ENCODE measurements at places on chromosomes 16 and 17.
A peak's percentile ranks its signal among the peaks of the same experiment; 100 is the strongest.

DNA sequence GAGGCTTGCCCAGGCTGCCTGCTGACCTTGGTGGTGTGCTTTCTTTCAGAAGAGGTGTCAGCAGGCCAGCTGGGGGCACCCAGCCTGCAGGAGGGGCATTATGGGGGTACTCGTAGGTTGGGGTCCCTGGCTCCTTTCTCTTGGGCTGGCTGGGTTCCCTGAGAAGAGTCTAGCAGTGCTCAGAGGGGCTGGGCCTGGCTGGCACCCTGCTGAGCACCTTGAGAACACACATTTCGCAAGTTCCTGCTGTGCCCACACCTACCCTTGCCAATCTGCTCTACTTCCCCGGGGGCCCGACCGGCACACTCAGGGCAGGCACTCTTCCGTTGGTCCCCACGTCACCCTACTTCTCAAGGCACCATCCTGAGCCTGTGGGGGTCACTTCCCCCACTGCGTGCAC is 5.1 kb downstream of the CEMP1 start:
- H3K36me3 ChIP-seq = peaks cover 61% of the 10 kb centered on the region
- H3K27ac ChIP-seq = no peak overlapping the region
- DNase-seq = no peak
- H3K4me3 ChIP-seq = no peak overlapping the region
- peaks cover 4% of the 10 kb centered on the region for H3K4me1 ChIP-seq

- H3K36me3 ChIP-seq = peaks cover 55% of the 10 kb centered on the region
- H3K27ac ChIP-seq = no peak overlapping the region
- H3K27me3 ChIP-seq = no peaks in the 10 kb centered on the region
Measured at GRCh38 chr17:60447375-60447774, 25.1 kb downstream of the CHCT1 start.

DNA sequence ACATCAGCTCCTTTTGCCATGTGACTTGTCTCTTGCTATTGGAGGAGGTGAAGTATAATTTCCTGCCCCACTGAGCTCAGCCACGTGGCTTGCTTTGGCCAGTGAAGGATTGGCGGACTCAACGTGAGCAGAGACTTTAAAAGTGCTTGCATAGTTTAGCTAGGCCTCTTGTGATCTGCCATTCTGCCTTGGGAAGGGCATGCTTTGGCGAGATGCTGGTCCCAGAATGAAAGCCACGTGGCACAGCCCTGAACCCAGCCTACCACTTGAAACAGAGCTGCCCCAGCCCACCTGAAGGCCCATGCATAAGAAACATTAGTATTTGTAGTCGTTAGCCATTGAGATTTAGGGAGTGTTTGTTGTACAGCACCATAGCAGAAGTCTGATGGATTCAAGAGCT is 148.2 kb downstream of the TMEM132E start:
- H3K27ac ChIP-seq = no peak overlapping the region
- no peaks in the 10 kb centered on the region for H3K4me1 ChIP-seq
- H3K27me3 ChIP-seq = no peaks in the 10 kb centered on the region
- H3K36me3 ChIP-seq = no peaks in the 10 kb centered on the region
- DNase-seq = peak; percentile 42

DNA sequence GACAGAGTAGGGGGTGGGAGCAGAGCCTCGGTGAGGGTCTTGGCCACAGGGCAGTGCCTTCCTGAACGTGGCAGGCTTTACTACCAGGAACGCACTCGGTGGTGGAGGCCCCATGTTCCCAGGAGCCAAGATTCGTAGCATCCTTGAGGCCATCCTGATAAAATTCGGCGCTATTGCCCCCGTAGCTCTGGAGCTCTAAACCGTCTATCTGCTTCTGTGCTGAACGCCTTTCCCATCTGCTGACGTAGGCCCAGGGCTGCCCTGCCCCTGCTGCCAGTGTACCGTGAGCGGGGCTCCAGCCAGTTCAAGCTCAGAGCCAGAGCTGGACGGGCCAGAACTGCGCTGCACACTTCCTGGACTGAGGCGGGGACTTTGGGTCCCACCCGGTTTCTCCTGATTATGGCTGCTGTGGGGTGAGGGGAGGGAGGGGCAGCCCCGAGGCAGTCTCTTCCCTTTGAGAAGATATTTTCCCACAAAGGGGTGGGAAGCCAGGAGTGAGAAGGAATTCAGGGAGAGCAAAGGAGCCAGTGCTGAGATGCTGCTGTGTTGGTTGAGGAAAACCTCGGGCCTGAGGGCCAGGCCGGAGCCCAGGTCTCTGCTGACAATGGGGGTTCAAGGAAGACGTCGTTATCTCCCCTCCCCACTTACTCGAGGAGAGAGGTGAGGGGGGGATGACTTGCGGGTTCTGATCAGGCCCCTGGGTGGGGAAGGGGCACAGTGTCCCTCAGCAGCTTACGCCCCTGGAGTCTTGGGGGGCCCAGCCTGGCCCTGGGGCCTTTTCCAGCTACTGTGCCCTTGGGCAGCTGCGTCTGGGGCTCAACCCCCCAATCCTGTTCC is 29.4 kb downstream of the OR1D5 start:
- no peak overlapping the region for H3K27ac ChIP-seq
- DNase-seq = peak; percentile 36
- no peaks in the 10 kb centered on the region for H3K27me3 ChIP-seq
- no peaks in the 10 kb centered on the region for H3K4me1 ChIP-seq

GRCh38 chr16:29824589-29825144 is 4.4 kb downstream of the MVP start:
- peaks cover 13% of the 10 kb centered on the region for H3K36me3 ChIP-seq
- H3K4me1 ChIP-seq = peaks cover 6% of the 10 kb centered on the region
- DNase-seq = no peak
- no peaks in the 10 kb centered on the region for H3K27me3 ChIP-seq

- DNase-seq = no peak
- H3K36me3 ChIP-seq = no peaks in the 10 kb centered on the region
- peaks cover 32% of the 10 kb centered on the region for H3K27me3 ChIP-seq
- H3K4me1 ChIP-seq = no peaks in the 10 kb centered on the region
- no peak overlapping the region for H3K27ac ChIP-seq
- no peak overlapping the region for H3K4me3 ChIP-seq
Measured at GRCh38 chr17:80444644-80444979, 29.6 kb downstream of the ENDOV start.

- H3K27ac ChIP-seq = no peak overlapping the region
- H3K4me1 ChIP-seq = no peaks in the 10 kb centered on the region
- DNase-seq = no peak
- no peaks in the 10 kb centered on the region for H3K27me3 ChIP-seq
- H3K36me3 ChIP-seq = no peaks in the 10 kb centered on the region
- H3K4me3 ChIP-seq = no peak overlapping the region
Measured at GRCh38 chr16:53545433-53545832, 42.4 kb upstream of the AKTIP start.

- peaks cover 85% of the 10 kb centered on the region for H3K36me3 ChIP-seq
- no peaks in the 10 kb centered on the region for H3K27me3 ChIP-seq
- H3K4me1 ChIP-seq = no peaks in the 10 kb centered on the region
- H3K27ac ChIP-seq = no peak overlapping the region
- no peak for DNase-seq
- H3K4me3 ChIP-seq = no peak overlapping the region
Measured at GRCh38 chr16:58563235-58563634, 47.9 kb downstream of the SETD6 start.
